Ecto neural progenitor cell (in vitro differentiated cells): ENCODE measurements at places on chromosomes 5 and 9.

DNA sequence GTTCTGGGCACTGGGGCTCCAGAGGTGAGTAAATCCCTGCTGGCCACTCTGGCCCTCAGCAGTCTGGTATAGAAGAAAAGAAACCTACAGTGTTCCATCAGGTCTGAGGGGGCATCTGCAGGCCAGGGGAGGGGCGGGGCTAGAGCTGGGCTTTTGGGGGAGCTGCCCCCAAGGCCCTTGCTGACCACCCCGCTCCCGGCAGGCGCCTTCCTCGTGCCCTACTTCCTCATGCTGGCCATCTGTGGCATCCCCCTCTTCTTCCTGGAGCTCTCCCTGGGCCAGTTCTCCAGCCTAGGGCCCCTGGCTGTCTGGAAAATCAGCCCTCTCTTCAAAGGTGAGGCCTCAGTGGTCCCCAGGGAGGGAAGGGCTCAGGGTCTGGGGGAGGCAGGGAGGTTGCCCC is 6.7 kb downstream of the SLC6A7 start:
- no peak for DNase-seq

- no peak for DNase-seq
These were observed 122.1 kb downstream of the GABRG2 start for GRCh38 chr5:162189719-162190118.

- DNase-seq, result no peak
These were observed 13.2 kb downstream of the TSPAN17 start for GRCh38 chr5:176660530-176660859.

DNA sequence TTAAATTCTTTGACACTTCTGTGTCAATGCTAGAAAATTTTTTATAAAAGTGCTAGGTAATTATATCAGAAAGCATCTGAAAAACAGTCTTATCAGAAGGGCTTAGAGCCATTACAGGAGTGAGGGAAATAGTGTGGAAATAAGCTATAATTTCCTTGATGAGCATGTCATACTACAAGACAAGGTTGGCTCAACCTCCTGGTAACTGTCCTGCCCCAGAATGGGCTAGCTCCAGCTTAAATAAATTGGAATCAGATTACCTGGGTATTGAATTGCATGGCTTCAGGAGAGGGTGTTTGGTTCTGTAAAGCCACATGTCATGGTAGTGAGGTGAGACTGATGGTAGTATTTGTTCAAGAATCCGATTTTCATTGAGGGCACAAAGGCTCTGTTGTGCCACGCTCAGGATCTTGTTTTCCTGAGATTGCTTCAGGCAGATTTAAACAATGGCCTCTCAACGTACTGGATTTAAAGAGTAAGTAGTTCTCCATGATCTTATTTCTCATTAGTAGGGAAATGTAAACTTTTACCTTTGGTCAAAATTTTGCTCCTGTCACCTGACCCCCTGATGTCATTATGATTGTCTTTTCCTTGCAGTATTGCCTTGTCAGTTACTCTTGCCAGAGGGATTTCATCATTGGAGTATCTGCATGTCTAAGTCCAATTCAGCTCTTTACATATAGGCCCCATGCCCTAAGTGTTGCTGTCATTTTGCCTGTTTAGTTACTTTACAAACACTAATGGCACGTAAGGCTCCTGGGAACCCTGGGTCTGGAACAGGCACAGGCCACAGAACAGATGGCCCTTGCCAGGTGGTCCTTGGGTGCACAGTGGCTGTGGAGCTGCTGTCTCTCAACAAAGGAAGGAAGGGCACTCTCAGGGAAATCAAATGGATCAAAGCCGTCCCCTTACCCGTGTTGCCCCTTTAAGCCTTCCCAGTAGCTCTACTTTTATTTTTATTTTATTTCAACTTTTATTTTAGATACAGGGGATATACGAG is 21.3 kb downstream of the TRIO start:
- no peak for DNase-seq

- DNase-seq, result no peak
These were observed 158.0 kb downstream of the ENC1 start for GRCh38 chr5:74482523-74482922.

GRCh38 chr9:99852617-99853016 is 30.9 kb downstream of the NR4A3 start:
- no peak for DNase-seq

DNA sequence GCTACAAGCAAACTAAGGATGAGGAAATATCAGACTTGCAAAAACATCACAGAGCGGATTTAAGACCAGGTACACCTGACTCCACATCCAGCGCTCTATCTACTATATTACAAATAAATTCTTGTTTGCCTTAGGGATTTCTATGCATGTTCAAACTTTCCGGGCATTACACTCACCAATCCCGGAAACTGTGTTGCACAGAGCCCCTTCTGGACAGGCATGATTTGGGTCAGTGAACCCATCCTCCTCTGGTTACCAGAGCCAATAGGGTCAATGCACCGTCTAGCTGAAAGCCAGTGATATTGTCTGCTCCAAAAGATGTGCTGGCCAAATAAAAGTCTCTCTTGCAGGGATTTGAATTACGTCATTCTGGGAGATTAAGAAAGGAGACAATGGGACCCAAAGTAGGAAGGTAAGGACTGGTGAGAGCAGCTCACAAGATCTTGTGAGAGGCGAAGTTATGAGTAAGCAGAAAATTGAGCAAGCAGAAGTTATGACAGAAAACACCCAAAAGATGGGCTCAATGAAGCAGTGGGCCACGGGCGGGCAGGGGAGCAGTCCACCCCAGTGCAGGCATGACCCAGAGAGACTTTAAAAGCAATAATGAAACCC is 155.8 kb upstream of the RAI14 start:
- no peak for DNase-seq

- no peak for DNase-seq
These were observed 132.7 kb upstream of the POU5F2 start for GRCh38 chr5:93874080-93874479.

DNA sequence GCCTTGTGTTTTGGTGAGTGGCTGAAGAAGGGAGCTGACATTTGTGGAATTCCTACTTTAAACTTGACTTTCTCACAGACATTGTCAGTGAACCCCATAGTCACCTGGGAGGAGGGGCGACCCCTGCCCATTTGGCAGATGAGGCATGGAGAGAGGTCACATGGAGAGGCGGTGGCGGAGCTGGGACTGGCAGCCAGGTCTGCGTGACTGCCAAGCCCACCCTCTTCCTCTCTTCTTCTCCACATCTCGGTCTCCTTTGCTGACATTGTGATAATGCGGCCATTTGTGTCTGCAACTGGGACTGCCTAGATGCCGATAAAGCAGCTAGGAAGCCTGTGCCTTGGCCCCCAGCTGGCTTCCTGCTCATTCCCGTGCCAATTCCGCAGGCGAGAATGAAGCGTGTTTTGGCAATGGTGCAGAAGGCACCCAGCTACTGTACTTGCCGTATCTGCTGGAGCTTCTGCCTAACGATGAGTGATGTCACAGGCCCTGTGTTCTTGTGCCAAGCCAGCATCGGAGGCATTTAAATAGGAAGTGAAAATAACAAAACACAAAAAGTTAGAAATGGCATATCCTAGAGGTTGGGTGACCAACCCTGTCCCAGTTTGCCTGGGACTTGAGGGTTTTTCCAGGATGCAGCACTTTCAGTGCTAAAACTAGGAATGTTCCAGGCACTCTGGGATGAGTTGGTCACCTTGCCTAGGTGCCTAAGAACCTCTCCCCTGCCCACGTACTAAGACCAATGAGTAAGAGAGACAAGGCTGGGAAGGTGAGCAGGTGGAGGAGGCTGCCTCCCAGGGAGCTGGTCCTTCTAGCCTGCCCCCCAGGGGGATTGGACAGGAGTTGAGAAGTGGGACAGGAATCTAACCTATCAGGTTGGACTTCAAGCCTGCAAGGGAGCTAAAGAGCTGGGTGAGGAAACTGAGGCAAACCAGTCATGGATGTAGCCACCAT is 23.6 kb downstream of the OLFML2A start:
- no peak for DNase-seq

GRCh38 chr9:113446323-113446740 is 17.2 kb upstream of the RGS3 start:
- DNase-seq, result no peak

GRCh38 chr5:14996997-14997396 is 125.4 kb upstream of the ANKH start:
- DNase-seq, result no peak

GRCh38 chr9:2411459-2412215 is 209.9 kb upstream of the VLDLR start:
- no peak for DNase-seq

- DNase-seq, result no peak
These were observed 289.4 kb downstream of the EFNA5 start for GRCh38 chr5:107381189-107381856.

DNA sequence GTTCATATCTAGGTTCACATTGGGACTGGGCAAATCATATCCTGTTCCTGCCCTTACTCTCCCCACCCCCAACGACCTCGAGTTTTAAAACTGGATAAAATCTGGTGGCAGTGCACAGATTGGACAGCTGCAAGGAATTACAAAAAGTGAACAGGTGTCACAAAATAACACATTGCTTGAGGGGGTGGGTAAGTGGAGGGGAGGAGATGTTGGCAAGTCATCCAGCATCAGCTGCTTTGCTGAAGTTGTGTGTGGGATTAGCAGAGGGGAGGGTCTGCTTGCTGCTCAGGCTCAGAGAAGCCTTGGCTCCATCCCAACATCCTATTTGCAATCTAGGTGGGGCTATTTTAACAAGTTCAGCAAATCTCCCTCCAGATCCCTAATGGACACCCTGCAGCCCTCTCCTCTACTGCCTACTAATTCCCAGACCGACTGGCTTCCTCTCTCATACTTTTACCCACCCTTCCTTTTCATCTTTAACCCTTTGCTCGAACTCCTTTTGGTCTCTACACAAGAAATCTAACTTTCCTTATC is 39.8 kb upstream of the SLC24A2 start:
- no peak for DNase-seq

DNA sequence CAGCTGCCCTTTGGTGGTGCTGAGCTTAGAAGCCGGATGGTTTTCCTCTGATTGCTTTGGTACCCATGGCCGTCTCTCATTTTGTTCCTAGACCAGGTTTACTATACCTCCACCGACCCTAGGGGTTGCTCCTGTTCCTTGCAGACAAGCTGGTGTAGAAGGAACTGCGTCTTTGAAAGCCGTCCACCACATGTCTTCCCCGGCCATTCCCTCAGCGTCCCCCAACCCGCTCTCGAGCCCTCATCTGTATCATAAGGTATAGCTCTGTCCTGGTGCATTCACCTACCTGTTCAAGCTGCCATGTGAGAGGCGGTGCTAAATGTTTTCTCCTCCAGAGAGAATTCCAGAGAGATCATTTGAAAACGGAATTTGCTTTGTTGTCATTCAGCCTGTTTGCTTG is 39.5 kb downstream of the TENT4A start:
- no peak for DNase-seq
